Prostate gland (tissue), 2 donors: ENCODE measurements at places on chromosomes 7 and 10. TPM values are rescaled to one million over a fixed set of nuclear protein-coding genes. Genes with fewer than 3 reads are reported as not detected.

DNA sequence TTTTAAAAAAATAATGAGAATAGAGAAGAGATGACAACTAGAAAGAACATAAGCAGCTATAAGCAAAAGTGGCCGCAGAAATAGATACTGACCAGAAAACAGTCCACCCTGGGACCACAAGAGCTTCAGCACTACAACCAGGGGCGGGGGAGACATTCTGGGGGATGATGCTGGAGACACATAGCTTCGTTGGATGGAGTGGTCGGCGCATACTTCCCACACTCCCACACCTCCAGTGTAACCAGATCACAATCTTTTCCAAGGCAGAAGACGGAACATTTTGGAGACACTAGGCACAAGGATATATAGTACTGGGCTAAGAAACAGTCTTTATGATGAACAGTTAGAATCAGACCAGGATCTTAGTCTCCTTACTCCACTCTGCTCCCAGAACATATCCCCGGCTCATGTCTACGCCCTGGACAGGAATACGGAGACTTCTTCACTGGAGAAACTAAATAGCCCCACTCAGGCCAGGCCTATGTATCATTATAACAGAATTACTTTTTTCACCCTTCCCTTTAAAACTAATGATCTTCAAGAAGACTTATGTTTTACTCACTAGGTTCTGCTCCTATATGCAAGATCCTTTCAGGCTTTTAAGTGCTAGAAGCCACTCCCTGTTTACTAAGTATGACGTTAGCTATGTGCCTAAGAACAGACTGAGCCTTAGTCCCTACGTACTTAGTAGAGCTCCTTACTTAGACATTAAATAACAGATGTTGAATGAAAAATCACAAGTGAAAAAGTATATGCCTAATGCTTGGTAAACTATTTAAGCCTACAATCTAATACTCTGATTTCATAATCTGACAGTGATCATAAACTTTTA is 169.6 kb downstream of the SRPK2 start:
- H3K36me3 ChIP-seq = no peaks in the 10 kb centered on the region
- no peak overlapping the region for H3K4me3 ChIP-seq
- no peak for DNase-seq

CHRM2 gene
- 0.40 TPM for total RNA-seq

GRCh38 chr10:60314069-60314940 is 75.4 kb downstream of the ANK3 start:
- H3K27ac ChIP-seq = no peak overlapping the region
- no peak for DNase-seq
- no peaks in the 10 kb centered on the region for H3K36me3 ChIP-seq
- no peaks in the 10 kb centered on the region for H3K27me3 ChIP-seq
- H3K4me3 ChIP-seq = no peak overlapping the region

DNA sequence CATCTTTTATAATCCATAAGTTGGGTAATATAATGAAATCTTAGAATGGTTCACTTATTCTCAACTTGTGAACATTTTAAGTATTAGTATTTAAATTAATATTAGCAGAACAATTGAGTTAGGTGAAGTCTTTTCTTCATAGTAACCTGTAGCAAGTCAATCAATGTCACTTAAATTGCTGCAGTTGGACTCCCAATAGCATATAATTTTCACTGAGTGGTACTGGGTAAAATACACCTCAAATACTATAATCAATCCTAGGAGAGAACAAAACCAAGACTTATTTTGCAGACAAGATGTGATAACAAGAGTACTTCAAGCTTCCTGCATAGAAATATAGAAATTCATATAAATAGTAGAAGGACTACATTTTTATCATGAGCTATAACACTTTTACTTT is 677.9 kb upstream of the LRRN3 start:
- H3K27ac ChIP-seq = no peak overlapping the region
- no peak overlapping the region for H3K4me3 ChIP-seq
- H3K36me3 ChIP-seq = no peaks in the 10 kb centered on the region
- H3K27me3 ChIP-seq = no peaks in the 10 kb centered on the region
- no peaks in the 10 kb centered on the region for H3K4me1 ChIP-seq
- no peak for DNase-seq

GRCh38 chr7:132386201-132386681 is 190.0 kb downstream of the PLXNA4 start:
- H3K4me1 ChIP-seq = no peaks in the 10 kb centered on the region
- H3K27ac ChIP-seq = no peak overlapping the region
- no peak for DNase-seq
- no peaks in the 10 kb centered on the region for H3K27me3 ChIP-seq
- H3K36me3 ChIP-seq = no peaks in the 10 kb centered on the region

SPAG6 gene
- 5.8 TPM for total RNA-seq

AQP1 gene
- 117 TPM for total RNA-seq

MYO1G gene
- 2.7 TPM for total RNA-seq

DGKI gene
- total RNA-seq = 0.32 TPM

GRCh38 chr10:63132651-63133055 is 475 bp upstream of the NRBF2 start:
- no peaks in the 10 kb centered on the region for H3K27me3 ChIP-seq
- DNase-seq = no peak
- H3K36me3 ChIP-seq = no peaks in the 10 kb centered on the region

DNA sequence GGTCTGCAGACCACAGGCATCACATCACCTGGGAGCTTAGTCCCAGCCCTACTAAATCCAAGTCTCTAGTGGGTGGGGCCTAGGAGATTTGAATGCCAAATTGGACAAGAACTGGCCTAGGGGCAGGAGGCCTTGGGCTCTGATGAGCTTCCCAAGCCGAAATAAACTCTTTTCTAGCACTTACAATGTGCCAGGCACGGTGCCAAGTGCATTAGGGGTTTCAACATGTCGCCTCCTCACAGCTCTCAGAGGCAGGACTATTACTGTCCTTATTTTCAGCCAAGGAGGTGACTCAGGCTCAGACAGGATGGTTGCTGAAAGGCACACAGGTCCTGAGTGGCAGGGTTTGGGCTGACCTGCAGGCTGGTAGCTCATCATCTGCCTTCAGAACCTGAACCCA is 9.2 kb upstream of the CPA1 start:
- DNase-seq = no peak
- no peak overlapping the region for H3K4me3 ChIP-seq
- peaks cover 16% of the 10 kb centered on the region for H3K4me1 ChIP-seq
- no peaks in the 10 kb centered on the region for H3K36me3 ChIP-seq
- no peaks in the 10 kb centered on the region for H3K27me3 ChIP-seq
